ENCODE measurements at places on chromosomes 6 and 20. TPM values are rescaled to one million over a fixed set of nuclear protein-coding genes. Genes with fewer than 3 reads are reported as not detected.

GRCh38 chr6:34511915-34512737 is 44.0 kb downstream of the SPDEF start:
- no peak for DNase-seq

GRCh38 chr6:22448291-22448711 is 121.1 kb upstream of the HDGFL1 start:
- DNase-seq = no peak

- no peak for DNase-seq
These were observed 94.9 kb upstream of the POPDC3 start for GRCh38 chr6:105274678-105275077.

- DNase-seq = no peak
These were observed 59.0 kb downstream of the PSMG4 start for GRCh38 chr6:3317741-3318211.

DNA sequence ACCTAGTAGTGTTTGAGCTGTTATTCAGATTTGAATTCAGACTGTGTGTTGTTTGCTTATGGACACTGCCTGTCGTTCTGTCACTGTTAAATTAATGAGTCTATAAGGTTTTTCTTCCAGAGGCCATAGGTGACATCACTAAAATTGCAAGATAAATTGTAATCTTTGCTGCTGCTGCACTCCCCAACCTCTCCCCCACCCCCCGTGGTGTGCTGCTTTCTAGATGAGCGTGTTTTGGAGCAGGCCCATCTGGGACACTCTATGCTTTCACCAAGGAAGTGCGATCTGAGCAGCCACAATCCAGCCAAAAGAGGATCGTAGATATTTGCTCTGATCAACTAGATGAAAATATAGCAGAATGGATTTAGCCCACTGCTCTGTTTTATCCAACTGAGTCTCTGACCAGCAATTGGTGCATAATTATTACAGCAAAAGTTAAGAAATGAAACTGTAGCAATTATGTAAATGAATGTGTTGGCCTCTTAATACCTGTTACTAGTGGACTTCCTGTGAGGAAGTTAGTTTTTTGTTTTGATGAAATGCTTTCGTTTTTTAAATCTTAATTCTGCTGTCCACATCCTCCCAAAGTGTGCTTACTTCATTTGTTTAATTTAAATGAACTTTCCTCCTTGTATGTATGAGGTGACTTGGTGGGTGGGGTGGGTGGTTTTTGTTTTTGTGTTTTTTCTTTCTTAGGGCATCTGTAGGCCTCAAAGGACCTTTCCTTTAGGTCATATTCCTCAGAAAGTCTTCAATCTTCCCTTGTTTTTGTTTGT is 58.1 kb downstream of the RPRD1B start:
- DNase-seq = no peak

The VGLL2 gene
- total RNA-seq = not detected

The FABP7 gene
- not detected for total RNA-seq

The TREM1 gene
- total RNA-seq = not detected

The ADISSP gene
- total RNA-seq = 55.5 TPM

Data from activated T-helper 1 cell treated with anti-CD3 and anti-CD28 coated beads, Interleukin-12 subunit alpha, Interleukin-12 subunit beta, Interleukin-2, Interleukin-4 antibody, amounts not matched to agents 30 ng/mL and 10 ng/mL and 1 ng/mL, durations not matched to agents 14 hours and 24 hours and 36 hours (primary cell).